ENCODE measurements at places on chromosomes 13 and 19.
A peak's percentile ranks its signal among the peaks of the same experiment; 100 is the strongest.

DNA sequence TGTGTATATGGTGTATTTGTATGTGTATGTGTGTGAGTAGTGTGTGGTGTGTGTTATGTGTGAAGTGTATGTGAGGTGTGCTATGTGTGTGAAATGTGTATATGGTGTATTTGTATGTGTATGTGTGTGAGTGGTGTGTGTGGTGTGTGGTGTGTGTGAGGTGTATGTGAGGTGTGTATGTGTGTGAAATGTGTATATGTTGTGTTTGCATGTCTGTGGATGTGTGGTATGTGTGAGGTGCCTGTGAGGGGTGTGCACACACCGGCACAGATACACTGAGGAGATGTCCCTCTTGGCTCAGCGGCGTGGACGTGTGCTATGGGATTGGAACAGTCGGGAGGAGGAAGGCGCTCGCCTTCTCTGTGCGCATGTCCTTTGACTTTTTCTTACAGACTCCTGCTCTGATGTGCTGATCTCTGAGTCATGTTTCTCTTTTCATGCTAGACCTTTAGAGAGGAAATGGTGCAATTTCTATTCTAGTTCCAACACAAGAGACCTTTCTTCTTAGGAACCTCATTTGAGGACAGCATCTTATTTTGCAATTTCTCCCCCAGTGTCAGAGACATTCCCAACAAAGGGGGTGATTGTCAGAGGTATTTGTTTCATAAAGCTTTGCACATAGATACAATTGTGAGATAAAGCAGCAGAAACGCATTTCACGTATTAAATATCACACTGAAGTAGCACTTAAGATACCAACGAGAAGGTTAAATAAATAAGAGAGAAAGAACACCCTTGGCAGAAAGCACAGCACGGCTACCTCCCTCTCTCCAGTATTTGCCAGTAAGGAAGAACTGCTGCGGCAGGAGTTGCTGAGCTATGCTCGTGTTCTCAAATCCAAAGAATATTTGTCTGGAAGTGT lies 11.3 kb upstream of the TNFRSF19 start:
- peak; percentile 92 for DNase-seq

DNA sequence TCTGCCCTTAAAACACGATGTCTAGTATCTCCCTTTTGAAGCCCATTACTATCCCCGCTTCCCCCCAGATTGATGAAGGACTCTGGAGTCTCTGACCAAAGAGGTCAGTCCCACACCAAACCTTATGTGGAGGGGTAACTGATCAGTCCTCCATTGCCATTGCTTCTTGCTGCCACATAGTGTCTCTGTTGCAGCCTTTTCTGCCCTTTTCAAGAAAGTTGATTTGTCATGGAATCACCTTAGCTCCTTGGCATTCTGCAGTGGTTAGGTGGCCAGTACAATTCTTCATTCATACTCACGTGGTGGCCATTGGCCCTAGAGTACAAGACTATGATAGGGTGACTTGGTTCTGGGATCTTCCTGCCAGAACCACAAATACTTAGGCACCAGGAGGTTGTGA lies 8.4 kb upstream of the HTR2A start:
- DNase-seq = no peak

DNA sequence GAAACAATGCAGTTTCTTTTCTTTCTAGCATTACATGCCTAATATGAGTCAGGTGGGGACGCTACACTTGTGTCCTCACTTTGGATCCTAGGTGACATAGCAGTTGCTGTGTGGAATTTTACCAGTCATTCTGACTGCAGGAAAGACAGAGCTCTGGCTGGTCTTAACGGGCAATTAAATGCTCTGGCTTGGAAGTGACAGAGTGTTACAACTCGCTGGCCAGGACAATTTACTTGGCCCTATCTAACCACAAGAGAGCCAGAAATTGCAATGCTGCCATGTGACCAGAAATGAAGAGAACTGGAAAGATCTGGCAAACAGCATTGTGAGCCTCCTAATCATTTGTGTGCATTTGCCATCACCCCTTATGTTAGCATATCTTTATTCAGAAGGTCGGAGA lies 351.1 kb downstream of the DCT start:
- DNase-seq = no peak

DNA sequence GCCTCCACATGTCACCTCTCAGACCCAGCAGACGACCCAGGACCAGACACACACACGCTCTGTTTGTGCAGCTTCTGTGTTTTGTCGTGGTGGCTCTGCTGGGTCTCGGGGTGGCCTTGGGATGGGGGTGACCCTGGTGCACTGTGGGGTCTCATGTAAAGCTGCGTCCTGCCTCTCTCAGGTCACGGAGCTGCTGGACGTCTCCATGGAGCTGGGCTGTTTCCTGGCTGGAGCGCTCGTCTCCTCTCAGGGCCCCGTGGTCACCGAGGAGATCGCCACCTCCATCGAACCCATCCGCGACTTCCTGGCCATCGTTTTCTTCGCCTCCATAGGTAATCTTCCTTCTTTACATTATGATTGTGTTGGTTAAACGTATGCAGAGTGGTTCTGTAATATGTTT lies 45.4 kb upstream of the TFDP1 start:
- no peak for DNase-seq

- peak; percentile 81 for DNase-seq
These were observed 22.4 kb upstream of the FEM1A start for GRCh38 chr19:4768934-4769777.

GRCh38 chr19:3452171-3452941 lies 28.0 kb downstream of the SMIM24 start:
- DNase-seq = no peak

All from fibroblast of skin of abdomen (primary cell).